Left colon (tissue), 2 donors: ENCODE measurements at places on chromosomes 7 and 10. TPM values are rescaled to one million over a fixed set of nuclear protein-coding genes. Genes with fewer than 3 reads are reported as not detected.

Gene PRLHR
- not detected for total RNA-seq

Gene RPEL1
- total RNA-seq = not detected

Gene MAT1A
- 0.39 TPM for total RNA-seq

Gene SPDYE9
- total RNA-seq = not detected

Gene DNAJC1
- total RNA-seq = 33.7 TPM

Gene ACTL6B
- not detected for total RNA-seq

Gene IGF2BP3
- 0.53 TPM for total RNA-seq

Gene ARHGAP19
- 6.8 TPM for total RNA-seq

Gene PNLIPRP1
- total RNA-seq = 0.82 TPM

GRCh38 chr10:114323023-114323422 is 81.3 kb downstream of the AFAP1L2 start:
- no peak for DNase-seq

DNA sequence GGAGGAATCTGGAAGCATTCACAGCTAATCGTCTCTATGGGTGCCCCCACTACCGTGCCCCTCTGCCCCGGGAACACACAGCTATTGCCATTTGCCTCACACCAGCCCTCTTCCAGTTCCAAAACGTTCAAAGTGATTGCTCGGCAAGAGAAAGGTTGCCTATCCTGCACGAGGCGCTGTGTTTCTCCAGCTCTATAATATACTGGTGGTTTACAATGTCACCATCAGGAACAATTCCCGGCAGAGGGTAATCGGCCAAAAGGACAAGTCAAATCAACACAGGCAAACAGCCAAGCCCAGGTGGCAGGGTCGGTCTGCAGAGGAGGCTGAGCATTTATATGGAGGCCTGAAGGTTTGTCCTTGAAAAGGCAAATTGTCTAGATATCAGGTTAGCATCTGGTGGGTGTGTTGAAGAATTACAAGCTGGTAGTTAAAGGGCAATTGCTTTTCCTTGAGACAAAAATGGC is 29.2 kb upstream of the TNS3 start:
- DNase-seq = peak; percentile 77

- no peak for DNase-seq
These were observed 494.9 kb upstream of the AKR1E2 start for GRCh38 chr10:4331150-4331549.

DNA sequence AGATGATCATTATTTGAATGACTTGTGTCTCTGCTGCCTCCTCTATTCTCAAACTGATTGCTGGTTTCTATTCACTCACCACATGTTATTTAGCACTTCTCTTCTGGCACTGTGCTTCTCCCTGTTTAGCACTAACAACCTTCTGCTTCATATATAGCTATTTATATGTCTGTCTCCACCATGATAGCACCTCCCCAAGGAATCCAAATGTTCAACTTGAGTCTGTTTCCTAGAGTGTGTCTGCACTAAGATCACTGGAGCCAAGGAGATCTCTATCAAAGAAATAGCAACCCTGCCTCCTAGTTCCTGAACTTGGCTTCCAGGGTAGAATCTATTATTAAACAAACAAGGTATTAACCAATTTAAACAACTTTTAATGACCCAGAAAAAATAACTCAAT is 104.5 kb downstream of the CYP26A1 start:
- no peak for DNase-seq

DNA sequence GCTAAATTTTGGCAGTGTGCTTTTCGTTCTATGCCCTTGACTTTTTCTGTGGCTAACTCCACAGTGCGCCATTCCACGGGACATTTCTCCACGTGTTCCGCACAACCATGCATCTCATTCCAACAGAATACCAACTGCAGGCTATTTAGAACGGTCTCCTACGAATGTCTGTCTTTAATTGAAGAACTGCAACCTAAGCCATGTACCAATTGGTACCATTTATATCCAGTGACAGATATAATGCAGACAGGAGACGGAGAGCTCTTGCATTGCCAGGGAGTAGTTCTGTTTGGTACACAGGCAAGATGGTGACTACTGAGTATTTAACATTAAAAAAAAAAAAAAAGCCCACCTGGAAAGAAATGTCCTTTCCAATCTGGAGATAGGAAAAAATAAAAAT is 9.1 kb downstream of the SFMBT2 start:
- DNase-seq = no peak

GRCh38 chr10:119251315-119251708 is 43.9 kb downstream of the GRK5 start:
- DNase-seq = no peak

DNA sequence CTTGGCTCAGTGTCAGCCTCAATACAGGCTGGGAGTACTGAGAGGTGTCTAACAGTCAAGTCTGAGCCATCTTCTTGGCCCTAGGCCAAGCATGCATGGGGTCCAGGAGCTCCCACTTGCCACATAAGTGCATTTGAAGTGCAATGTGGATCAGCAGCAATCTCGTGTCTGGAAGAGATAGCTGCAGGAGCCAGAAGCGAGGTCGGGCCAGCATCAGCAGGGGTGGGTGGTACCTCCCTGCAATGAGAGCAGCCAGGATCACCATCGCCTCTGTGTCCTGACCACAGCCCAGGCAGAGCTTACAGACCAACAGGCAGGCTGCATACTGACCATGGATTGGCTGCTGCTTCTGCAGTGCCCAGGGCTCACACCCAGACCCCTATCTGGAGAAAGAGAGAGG is 83.0 kb upstream of the CXCL12 start:
- DNase-seq = no peak

- no peak for DNase-seq
These were observed 8.0 kb downstream of the ZNF518A start for GRCh38 chr10:96138102-96138501.

GRCh38 chr10:24331457-24331856 is 122.5 kb downstream of the KIAA1217 start:
- peak; percentile 67 for DNase-seq

GRCh38 chr7:6482743-6483119 is 35.0 kb upstream of the DAGLB start:
- no peak for DNase-seq

GRCh38 chr10:70886921-70887665 is 1.3 kb downstream of the PCBD1 start:
- no peak for DNase-seq

- no peak for DNase-seq
These were observed 46.2 kb upstream of the RABGEF1 start for GRCh38 chr7:66694286-66694685.
